ENCODE measurements at places on chromosomes 4 and X.

DNA sequence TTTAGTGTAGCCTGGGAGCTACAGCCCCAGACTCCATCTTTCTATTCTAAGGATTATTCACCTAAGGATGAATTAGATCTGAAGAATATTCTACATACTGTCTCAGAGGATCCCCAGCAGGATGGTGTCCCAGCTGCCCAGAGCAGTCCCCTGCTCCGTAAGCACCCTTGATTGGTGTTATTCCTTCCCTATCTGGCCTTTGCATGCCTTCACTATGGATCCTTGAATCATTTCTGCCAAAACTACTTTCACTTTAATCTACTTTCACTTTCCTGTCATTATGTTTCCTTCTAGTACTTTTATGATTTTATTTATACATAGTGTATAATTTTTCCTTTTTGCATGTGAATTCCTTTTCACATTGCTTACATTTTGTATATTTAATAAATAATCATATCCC is 39.2 kb downstream of the ARHGAP24 start:
- DNase-seq: no peak

DNA sequence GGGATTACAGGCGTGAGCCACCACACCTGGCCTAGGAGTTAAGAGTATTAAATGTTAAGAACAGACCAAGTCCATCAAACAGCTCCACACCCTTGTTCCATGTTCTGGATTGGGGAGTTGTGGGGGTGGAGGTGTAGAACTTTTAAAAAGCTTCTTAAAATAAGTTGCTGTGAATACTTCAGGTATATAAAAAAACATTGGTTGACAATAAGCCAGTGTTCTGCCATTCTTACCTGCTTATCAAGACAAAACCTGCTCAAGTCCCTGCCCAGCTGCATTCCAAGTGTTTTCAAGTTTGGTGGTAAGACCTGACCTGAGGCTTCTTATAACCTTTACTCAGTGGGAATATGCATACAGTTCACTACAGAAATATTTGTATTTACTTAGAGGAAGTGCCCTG is 6.4 kb downstream of the RBM3 start:
- DNase-seq: no peak

DNA sequence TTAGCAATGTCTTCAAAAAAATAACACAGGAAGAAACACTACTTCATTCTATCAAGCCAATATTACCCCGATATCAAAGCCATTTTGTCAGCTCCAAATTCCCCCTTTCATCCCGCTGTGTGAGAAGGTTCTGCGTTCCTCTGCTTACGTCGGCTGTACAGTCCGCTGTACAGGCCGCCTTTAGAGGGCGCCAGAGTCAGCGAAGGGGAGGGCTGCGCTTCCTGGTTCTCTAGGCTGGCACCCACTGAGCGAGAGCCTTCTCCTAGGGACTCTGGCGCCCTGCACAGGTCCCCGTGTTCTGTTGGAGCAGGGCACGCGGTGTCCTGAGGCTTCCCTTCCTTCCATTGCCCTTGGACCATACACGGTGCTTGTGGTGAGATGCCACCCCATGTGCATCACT is 25.3 kb upstream of the CT45A1 start:
- DNase-seq: no peak

DNA sequence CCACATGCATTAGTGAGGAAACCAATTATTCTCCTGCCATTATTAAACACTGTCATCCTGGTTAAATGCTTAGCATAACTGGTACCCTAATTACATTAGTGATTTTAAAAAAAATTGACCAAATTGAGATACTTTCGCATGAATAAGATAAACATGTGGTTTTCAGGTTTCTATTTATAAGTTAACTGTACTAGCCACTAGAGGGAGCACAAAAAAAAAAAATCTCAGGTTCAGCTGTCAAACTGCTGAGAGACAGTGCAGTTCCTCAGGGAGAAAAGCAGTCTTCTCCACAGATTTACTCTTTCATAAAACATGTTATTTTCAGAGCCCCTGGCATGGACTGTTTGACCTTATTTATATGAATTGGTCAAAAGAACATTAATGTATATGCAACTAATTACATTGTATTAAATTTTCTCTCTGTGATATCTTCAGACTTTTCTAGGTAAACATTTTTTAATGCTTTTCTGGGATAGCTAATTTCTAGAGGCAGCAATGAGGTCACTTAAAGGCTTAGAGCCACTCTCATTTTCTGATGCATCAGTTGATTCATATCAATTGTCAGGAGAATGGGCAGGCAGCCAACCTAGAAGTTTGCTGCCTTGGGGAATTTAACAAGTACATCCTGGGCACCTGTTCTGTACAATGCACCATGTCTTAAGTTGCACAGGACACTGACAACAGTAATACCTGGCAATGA is 167.5 kb downstream of the CDS1 start:
- peak; percentile 79 for DNase-seq

GRCh38 chr4:20017070-20017776 is 234.5 kb upstream of the SLIT2 start:
- DNase-seq: no peak

DNA sequence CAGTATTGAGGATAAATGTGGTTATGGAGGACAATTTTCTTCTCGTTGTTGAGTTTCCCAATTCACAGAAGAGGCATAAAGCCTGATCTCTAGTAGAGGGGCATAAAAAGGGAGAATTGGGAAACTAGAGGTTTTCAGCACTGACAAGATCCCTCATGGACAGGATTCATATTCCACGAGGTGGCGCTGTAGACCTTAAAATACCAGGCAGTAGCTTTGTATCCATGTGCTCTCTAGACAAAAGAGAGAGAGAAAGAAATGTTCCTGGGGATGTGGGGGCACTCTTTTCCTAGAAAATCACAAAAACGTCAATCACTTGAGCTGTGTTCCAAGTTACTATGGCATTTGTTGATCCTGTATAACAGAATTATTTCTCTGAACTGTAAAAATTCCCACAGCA is 128.3 kb downstream of the MAGEE1 start:
- peak; percentile 3 for DNase-seq

DNA sequence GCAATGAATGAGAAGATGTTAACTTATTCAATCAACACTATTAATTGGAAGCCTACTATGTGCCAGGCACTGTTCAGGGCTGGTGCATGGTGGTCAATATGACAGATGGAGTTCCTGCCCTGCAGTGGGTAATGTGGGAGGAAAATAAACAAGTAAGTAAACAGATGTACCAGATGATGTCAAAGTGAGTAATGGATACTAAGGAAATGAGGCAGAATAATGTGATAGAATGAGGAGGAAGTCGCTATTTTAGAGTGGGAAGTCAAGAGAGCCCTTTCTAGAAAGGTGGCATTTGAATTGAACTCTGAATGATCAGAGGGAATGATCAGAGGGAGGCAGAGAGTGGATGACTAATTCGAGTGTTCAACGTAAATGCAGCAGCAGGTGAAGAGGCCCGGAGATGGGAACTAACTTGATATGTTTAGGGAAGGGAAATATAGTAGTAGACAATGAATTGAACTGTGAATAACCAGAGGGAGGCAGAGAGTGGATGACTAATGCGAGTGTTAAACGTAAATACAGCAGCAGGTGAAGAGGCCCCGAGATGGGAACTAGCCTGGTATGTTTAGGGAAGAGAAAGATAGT is 48.3 kb downstream of the HMGB3 start:
- no peak for DNase-seq

DNA sequence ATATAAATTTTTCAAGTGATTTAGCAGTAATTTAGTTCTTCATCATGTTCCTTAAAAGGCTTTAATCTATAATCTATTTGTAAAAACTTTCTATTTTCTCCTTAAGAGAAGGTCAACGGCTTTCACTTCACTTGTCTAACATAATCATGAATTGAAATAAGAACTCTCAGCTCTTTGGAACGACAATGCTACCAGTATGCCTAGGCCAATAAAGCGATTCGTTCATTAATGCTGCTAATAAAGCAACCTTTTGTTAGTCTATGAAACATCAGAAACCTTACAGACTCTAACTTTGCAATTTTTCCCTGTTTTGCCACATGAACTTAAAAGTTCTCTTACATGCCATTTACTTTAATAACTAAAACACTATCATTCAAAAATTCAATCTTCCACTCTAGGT is 47.6 kb downstream of the FBXW7 start:
- DNase-seq: no peak

- DNase-seq: no peak
Observed at GRCh38 chrX:55521687-55522086, 32.0 kb upstream of the USP51 start.

- DNase-seq: no peak
Observed at GRCh38 chr4:76090241-76090691, 15.8 kb downstream of the ART3 start.

Measured in lung (tissue), 17 donors.